Endodermal cell (in vitro differentiated cells): ENCODE measurements at places on chromosomes 6 and 20. TPM values are rescaled to one million over a fixed set of nuclear protein-coding genes. Genes with fewer than 3 reads are reported as not detected.

- H3K27ac ChIP-seq: no peak overlapping the region
- H3K27me3 ChIP-seq: no peaks in the 10 kb centered on the region
- peak; percentile 67 for DNase-seq
- no peak overlapping the region for H3K4me3 ChIP-seq
- H3K4me1 ChIP-seq: no peaks in the 10 kb centered on the region
- peaks cover 72% of the 10 kb centered on the region for H3K36me3 ChIP-seq
Measured at GRCh38 chr6:44431118-44431725, 43.7 kb downstream of the CDC5L start.

DNA sequence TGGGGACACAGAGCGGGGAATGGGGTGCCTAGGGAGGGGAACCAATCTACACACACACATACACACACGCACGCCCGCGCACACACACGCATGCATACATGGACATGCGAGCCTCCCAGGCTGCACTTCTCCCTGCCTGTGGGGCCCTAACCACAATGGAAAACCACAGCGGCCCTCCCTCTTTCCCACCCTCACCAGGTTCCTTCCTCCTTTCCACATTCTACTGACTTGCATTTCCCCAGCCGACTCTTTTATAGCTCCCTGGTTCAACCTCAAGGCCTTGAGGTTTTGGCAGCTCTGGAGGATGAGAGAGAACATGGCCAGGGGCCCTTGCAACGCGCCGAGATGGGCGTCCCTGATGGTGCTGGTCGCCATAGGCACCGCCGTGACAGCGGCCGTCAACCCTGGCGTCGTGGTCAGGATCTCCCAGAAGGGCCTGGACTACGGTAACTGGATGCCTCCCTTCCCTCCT, at the start of gene BPI:
TSS of gene BPI (plus strand) at position 249 of the 472 bp plus-strand sequence. CDS start at position 317, 68 bp downstream.
- H3K4me1 ChIP-seq: no peaks in the 10 kb centered on the region
- H3K27ac ChIP-seq: peak within 1 kb of the TSS; percentile 94
- H3K36me3 ChIP-seq: no peaks in the 10 kb centered on the region
- no peak for DNase-seq

GRCh38 chr6:22035690-22036089, 261.1 kb downstream of the PRL start:
- no peaks in the 10 kb centered on the region for H3K27me3 ChIP-seq
- peaks cover 15% of the 10 kb centered on the region for H3K4me1 ChIP-seq
- H3K4me3 ChIP-seq: peak overlapping the region; percentile 53
- H3K36me3 ChIP-seq: peaks cover 65% of the 10 kb centered on the region

DNA sequence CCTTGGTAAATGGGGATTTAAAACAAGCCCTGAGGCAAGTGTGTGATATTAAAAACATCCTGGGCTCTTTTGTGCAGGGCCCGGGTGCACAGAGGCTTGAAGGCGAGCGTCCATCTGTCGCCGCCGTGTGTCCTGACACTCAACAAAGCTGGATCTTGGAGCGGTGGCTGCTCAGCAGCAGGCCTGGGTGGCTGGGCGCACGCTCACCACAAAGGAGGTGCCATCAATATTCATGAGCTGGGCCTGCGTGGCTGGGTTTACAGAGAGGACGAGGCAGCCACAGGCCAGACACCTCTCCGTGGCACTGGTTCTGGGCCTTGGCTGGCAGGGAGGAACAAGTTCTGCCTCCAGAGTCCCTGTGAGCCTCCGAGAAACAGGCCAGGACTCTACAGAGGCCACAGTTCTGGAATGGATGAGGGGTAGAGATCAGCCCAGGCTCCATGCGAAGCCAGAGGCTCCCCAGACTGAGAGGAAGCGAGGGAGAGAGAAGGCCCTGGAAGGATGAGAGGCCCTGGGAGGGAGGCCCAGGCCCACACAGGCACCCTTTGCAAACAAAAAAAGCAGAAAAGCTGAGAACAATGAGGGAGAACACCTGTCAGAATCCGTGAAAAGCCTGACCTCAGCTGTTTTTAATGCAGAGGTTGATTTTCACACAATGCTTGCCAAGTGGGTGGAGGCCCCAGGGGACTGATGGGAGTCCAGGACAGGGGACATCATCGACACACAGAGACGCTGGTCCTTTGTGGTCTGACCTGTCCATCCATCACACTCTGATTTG, 21.9 kb downstream of the BHLHE23 start:
- no peaks in the 10 kb centered on the region for H3K4me1 ChIP-seq
- no peak for DNase-seq
- H3K27me3 ChIP-seq: peaks cover 7% of the 10 kb centered on the region
- H3K36me3 ChIP-seq: no peaks in the 10 kb centered on the region
- peak overlapping the region; percentile 98 for H3K27ac ChIP-seq

ALDH5A1 gene
- 6.8 to 9.6 TPM (median 9.5 TPM) in 3 replicates for total RNA-seq
